ENCODE measurements at places on chromosomes 2 and 18.
A peak's percentile ranks its signal among the peaks of the same experiment; 100 is the strongest.

GRCh38 chr2:121194626-121195025, 90.4 kb downstream of the TFCP2L1 start:
- no peak for DNase-seq

DNA sequence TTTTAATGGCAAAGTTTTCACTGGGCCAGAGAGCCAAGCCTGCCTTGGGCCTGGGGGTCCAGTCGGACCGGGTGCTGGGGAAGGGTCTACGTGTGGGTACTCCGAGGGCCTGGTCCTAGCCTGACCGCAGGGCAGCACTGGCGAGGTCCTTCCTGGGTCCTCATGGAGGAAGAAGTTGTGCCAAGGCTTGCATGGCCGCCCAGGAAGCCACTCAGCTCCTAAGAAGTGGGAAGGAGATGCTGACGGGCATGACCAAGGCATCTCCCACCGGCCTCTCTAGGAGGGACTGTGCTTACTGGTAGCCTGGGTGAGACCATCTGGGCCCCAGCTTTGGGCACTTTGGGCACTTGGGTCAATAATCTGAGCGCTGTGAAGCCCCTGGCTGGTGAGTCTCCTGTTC, 22.6 kb downstream of the CIB4 start:
- no peak for DNase-seq

DNA sequence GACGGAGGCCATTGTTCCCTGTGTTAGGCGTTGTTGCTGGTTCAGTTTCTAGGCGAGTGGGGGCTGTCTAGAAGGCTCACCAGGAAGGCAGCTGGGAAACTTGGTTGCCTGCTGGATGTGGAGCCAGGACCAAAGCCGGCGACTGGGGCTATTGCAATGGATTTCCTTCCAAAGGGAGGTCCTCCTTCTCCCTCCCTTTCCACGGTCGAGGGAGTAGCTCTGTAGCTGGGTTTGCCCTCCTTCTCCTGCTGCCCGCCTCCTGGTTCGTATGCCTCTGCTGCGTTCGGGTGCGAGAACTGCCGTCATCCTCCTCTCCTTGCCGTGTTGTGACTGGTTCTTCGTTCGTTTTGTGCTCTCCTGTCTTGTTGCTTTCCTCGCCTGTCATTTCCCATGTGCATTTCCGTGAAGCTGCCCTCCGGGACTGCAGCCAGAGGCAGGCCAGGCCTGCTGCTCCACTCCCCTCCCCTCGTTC, 203.4 kb downstream of the NEDD4L start:
- no peak for DNase-seq

DNA sequence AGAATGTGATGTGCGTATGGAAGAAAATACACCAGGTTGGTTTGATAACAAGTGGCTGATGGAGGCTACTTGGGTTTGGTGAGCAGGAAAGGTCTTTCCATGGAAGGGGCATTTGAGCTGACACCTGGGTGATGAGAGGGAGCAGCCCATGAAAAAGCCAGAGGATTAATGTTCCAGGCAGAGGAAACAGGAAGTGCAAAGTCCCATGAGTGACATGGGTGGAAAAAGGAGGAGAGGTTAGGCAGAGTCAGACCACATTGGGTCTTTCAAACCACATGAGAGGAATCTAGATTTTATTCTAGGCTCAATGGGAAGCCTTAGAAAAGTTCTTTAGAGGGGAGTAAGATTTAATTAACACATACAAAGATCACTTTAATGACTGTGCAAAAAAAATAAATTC, 195.7 kb downstream of the LRATD1 start:
- DNase-seq, result no peak

DNA sequence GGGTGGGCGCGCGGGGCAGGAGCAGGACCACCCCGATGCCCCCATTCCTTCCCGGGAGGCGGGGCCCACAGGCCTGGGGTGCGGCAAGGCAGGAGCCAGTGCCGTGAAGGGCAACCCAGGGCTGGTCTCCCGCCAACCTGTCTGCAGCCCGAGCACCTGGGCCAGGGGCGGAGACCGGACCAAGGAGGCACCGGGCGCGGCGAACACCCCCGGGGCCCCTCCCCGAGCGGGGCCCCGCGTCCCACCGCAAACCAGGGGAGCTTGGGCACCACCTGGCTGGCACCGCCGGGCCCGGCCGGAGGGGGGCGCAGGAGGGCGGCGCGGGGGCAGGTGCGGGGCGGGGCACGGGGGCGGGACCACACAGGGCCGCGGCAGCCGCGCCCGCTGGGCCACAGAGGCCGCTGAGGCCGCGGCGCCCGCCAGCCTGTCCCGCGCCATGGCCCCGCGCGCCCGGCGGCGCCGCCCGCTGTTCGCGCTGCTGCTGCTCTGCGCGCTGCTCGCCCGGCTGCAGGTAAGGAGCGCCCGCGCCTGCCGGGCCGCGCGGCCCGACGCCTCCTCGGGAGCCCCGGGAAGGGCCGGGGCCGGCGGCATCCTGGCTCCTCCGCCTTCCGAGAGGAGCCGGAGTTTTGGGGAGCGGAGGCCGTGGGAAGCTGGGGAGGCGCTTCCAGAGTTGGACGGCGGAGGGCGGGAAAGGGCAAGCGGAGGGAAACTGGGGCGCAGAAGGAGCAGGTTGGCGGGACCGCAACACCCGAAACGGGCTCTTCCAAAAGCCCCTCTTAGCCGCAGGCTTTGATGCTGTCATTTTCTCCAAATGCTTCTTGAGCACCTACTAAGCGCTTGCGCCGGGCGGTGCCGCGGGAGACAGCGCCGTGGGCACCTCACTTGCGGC, at the start of gene TNFRSF11A:
TNFRSF11A (plus strand) TSS at position 394 of the 889 bp plus-strand sequence; CDS start at position 437, 43 bp downstream.
- peak; percentile 86 for DNase-seq

GRCh38 chr2:120291401-120292311, 39.0 kb downstream of the RALB start:
- no peak for DNase-seq

GRCh38 chr2:53744395-53745065, 23.1 kb upstream of the CHAC2 start:
- no peak for DNase-seq

GRCh38 chr2:15673919-15674636, 82.4 kb downstream of the DDX1 start:
- DNase-seq, result no peak

GRCh38 chr18:24491927-24492834, 31.7 kb downstream of the HRH4 start:
- no peak for DNase-seq

GRCh38 chr2:195967336-195967735, 101.3 kb downstream of the DNAH7 start:
- no peak for DNase-seq

GRCh38 chr18:44198612-44199284, 481.9 kb upstream of the SETBP1 start:
- no peak for DNase-seq

GRCh38 chr2:166454006-166454595, 39.9 kb downstream of the SCN7A start:
- no peak for DNase-seq

DNA sequence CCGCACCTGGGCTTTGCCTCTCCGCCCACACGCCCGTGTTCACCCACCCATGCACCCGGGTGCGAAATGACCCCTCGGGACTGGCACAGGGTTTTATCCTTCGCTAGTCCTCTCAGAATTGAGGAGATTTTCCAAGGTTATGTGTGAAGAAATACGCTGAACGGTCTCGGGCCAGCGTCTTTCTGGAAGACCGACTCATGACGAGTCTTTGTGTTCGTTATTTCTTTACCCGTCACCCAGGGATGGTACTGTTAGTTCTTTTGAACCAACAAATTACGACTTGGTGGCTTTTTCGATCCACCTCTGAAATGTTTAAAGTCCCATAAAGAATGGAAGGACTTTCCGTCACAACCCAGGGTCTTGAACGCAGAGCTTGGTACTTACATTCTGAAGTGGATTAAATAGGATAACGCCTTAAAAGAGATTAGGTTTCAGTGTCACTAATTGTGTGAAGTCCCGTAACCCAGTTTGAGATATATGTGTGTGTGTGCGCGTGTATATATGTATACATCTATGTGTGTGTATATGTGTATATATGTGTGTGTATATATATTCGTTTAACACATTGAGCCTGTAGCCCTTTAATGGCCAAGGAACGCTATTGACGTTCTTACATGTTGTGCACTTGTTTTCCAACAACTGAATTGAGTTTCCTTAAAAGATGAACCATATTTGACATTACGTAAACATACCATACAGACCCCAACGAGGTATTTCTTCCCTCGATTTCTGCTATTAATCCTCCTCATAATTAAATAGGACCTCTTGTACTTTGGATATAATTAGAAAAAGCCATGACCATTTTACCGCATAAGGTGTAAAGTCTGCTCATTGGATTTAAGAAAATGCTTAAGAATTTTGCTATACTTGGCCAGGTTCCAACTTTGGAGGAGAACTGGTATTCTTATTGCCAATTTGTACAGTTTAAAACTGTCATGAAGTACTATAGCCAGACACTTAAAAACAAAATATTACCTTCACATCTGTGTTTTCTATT, 889 bp downstream of the ZC3H15 start:
- no peak for DNase-seq

DNA sequence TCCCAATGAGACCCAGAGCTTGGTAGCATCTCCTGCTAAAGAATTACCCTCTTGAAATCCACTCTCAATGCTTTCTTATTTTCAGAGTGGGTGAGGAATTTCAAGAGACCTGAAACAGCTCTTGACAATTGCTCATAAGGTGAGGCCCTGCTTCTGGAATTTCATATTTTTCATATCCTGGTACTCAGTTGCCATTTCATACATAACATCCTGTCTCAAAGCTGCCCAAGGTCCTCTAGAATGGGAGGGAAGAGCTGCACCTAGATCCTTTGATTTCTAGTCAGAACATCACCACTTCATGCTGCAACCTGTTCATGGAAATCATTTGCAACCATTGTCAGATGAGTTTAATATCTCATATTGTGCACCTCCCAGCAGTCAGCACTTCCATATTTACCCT, 404.8 kb upstream of the GALNT5 start:
- DNase-seq, result no peak

DNA sequence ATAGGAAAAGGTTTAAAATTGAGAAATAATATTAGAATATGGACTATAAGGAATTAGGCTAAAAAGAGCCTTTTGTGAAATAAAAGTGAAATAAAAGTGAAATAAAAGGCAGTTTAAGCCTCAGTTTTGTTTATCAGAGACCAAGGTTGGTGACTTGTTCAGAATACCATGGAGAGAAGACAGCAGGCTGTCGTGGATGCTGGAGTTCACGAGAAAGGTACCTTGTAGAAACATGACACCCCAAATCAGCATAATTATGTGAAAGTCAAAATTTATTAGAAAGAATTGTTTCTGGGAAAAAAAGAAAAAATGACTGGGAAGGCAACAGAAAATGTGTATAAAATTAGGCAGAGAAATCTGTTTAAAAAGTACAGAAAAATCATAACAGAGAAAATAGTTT, 46.5 kb upstream of the SPAG16 start:
- DNase-seq, result no peak

GRCh38 chr2:3728104-3729054, 25.0 kb downstream of the DCDC2C start:
- no peak for DNase-seq

- DNase-seq, result no peak
These were observed 61.5 kb upstream of the CYP20A1 start for GRCh38 chr2:203177361-203177760.

GRCh38 chr2:132449868-132450267, 33.3 kb downstream of the GPR39 start:
- no peak for DNase-seq

- no peak for DNase-seq
These were observed 130.7 kb upstream of the GPC1 start for GRCh38 chr2:240304746-240305161.

DNA sequence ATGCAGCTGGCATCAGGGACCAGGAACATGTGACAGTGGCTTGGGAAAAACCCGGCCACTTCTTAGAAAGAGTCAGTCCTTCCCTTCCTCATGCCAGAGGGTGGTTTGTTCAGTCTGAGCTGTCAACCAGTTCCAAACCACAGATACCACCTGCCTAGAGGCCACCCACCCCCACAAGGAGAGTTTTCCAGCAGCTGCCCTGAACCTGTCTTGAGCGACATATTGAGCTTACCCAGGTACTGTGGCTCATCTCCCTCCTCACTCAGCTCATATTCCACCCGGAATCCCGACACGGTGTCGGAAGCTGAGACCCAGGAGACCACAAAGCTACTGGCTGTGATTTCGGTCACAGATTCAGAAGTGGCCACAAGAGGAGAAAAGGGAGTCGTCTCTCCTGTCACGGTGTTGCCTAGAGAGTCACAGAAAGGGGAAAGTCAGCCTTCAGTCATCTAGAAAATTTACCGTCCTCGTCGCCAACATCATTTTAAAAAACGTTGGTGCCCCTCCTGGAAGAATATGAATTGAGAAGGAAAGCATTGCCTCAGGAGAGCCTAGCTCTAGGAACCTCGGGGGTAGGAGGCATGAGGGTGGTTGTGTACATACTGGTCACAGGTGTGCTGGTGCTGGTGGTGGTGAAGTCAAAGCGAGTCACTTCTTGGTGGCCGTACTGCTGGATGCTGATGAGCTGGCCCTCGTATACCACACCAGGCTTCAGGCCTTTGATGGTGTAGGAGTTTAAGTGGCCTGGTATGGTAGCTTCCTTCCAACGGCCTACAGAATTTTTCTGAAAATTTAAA, 26.3 kb downstream of the FN1 start:
- no peak for DNase-seq

DNA sequence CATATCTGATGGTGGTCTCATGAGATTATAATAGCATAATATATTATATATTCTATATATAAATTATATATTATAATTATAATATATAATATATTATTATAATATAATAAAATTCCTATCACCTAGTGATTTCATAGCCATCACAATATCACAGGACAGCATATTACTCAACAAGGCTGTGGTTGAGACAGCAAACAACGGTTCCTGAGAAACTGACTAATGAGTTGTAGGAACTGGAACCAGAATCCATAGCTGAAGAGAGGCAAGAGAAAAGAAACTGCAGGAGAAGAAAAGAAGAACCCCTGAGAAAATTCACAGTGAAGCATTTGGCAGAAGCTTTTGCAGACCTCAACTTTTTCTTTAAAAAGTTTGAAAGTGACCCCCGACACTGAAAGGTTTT, 84.0 kb downstream of the BCL2L11 start:
- DNase-seq, result no peak

DNA sequence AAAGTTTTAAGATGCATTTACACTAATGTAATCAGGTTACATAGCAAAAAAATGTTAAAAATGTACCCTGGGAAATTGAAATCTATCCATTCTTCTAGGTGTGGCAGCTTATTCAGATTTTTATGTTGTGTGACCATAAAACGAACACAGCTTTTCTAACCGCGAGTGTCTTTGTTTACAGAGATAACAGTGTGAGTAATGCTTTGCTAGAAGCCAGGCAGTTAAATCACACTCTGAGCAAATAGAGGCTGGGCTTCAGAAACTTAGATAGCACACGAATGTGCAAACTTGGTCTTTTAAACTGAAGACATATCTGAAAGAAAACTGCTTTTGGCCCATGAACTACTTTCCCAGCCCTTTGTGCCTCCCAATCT, 116.1 kb downstream of the SPTBN1 start:
- DNase-seq, result no peak

DNA sequence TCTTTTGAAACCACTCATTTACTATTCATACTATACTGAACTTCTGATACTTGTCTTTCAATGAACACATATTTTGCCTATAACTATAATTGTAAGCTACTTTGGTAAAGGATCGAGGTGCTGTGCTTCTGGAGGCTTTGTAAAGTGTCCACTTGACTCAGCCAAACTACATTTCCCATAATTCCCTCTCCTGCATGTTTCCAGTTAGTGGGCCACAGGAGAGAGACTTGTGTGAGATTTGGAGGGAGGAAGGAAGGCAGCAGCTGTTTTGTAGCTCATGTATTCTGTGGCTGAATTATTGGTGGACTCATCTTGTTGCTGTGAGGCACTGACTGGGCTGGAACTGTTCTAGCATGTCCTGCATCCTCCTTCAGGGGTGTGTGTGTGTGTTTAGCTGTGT, 328.8 kb downstream of the ARL6IP6 start:
- DNase-seq, result no peak

- DNase-seq, result no peak
These were observed 30.6 kb upstream of the CEP68 start for GRCh38 chr2:65025453-65026123.
